ENCODE measurements at places on chromosomes 6 and 20.

- DNase-seq, result no peak
Observed at GRCh38 chr20:48066246-48066645, 281.0 kb upstream of the SULF2 start.

DNA sequence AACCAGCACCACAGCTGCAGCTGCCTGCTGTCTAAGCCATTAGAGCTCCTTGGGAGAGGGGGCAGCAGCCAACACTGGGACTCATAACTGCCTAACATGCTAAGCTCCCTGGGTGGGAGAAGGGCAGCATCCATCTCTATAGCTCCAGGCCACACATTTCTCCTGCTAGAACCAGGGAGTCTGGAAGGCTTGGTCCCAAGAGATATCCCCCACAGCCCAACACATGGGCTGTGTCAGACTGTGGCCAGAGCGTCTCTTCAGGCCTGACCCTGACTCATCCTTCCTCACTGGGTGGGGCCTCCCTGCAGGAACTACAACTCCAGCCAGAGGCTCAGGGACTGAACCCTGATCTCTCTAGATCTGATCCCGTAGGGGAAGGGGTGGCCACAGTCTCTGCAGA is 411.1 kb downstream of the HDGFL1 start:
- DNase-seq, result no peak

- DNase-seq, result no peak
Observed at GRCh38 chr20:52992632-52993031, 20.5 kb downstream of the TSHZ2 start.

- no peak for DNase-seq
Observed at GRCh38 chr6:108464418-108465097, 96.2 kb upstream of the FOXO3 start.

- no peak for DNase-seq
Observed at GRCh38 chr6:107202876-107203468, 87.7 kb upstream of the BEND3 start.

DNA sequence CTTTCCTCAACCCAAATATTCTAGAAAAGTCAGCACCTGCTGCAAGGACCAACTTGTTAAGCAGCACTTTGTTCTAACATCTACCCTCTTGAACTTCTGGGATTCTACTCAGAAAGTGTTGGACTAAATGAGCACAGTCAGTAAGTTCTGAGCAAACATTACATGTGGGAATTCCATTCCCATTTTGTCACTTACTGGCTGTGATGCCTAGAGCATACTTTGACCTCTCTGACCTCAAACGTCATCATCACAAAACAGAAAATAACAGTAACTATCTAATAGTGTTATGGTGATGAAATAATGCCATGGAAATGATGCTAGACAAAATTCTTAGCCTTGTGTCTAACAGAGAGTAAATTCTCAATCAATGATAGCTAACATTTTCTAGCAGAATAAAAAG is 829.4 kb downstream of the EPHA7 start:
- no peak for DNase-seq

DNA sequence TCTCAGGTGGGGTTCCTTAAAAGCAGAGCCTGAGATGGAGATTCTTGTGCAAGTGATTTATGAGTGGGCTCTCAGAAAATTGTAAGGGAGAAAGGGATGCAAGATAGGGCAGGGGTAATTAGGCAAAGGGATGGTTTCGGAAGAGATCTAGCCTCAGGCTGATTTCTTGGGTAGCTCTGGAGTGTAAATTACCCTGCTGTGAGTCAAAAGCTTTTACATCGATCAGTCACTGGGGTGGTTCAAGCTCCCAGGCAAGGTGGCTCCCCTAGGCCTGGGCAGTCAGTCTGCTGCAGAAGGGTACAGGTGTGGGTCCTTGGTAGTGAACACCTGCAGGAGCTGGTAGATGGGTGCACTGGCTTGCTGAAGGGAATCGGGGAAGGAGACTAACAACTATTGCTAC is 11.1 kb upstream of the PM20D2 start:
- no peak for DNase-seq

DNA sequence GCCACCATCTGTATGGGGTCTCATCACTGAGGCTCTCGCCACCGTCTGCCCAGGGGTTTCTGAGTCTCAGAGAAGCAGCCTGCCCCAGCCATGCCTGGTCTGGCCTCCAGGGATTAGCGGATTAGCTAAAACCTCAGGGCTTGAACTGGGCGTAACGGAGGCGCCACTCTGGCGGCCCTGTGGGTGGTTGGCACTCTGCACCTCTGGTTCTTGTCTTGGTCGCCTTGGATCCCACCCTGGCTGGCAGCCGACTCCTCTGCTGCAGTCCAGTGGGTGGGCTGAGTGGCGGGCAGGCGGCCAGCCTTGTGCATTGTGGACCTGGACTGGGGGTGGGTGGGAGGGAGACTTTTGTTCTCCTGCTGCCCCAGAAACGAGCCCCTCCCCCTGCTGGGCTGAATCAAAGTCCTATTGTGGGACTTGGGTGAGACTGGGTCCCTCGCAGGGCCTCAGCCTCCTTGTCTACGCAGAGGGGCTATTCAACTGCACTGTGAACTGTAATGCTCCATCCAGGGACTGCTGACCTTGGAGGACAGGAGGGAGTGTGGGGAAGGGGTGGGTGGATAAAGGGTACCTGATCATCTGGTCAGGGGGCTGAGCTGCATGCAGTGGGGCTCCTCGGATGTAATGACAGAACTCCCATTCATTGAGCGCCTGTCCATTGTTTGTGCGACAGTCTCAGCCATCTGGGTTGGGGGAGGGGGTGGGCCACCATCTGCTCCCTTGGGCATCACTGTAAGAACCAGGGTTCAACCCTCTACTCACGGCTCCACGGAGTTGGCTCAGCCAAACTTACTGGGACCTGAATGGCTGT is 23.9 kb downstream of the SUN5 start:
- DNase-seq, result no peak

DNA sequence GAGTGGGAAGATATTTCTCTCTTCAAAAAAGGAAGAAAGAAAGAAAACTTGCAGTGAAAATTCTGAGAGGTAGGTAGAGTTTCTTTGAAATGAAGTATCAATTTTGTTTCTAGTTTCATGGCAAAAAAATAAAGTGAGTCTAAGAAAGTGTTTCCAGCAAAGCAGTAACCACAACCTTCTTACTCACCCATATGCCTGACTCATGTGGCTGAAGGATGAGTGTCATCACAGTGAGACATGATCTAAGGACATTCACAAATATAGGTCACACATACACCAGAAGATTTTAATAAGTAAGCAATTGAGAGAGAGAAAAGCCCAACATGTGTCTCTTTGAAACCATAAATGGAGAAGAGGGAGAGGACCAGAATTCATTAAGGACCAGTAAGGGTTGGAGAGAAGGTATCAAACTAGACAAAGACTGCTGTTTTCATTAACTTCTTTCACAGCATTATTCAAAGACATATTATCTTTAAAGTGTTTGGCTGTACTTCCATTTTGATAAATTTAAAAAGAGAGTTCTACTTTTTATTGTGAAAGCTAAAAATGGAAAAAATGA is 169.5 kb downstream of the FRK start:
- DNase-seq, result no peak

DNA sequence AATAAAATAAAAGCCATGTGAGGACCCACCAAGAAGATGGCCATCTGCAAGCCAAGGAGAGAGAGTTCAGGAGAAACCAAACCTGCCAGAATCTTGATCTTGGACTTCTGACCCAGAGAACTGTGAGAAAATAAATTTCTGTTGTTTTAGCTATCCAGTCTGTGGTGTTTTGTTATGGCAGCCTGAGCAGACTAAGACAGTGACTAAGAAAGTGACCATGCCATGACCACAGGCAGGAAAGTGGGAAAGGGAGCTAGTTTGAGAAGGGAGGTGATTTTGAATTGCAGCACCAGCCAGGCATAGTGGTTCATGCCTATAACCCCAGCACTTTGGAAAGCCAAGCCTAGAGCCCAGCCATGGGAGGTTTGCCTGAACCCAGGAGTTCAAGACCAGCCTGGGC is 21.9 kb upstream of the C6orf62 start:
- DNase-seq, result no peak

DNA sequence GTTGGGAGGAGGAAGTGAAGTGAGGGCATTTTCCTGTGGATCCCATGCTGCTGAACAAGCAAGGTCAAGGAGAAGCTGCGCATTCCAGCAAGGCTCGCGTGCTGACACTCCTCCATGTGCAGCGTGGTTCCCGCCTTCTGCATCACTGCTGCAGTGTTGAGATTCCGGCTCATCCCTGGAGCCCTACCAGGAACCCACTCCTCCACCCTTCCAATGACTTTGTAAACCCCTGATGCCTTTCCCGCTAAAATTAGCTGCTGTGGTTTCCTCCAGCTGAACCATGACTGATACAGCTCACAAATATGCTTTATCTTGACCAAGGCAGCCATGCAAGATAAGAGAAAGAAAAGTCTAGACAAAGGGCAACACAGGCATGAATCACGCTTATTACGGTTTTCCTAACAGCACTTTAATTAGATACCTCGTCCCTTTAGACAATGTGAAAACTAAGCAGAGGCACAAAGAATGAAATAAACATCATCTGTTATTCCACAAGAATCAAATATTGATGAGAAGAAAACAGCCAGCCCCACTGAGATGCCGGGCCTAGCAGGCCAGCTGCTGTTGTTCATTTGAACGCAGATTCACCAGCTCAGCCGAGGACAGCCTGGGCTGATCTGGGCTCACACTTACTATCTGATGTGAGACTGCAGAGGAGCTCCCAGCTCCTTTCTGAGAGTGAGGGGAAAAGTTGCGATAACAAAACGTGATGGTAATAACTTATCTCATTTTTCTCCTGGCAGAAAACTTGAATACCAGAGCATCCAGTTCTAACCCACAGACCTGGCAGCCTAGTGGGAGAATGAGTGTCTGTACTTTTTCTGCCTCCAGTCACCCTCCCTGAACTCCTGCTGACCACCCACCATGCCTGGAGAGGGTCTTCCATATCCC is 14.2 kb upstream of the BNIP5 start:
- no peak for DNase-seq

GRCh38 chr6:152950240-152950639 is 32.6 kb downstream of the FBXO5 start:
- DNase-seq, result no peak

GRCh38 chr6:149614337-149614736 is 34.2 kb downstream of the KATNA1 start:
- no peak for DNase-seq

DNA sequence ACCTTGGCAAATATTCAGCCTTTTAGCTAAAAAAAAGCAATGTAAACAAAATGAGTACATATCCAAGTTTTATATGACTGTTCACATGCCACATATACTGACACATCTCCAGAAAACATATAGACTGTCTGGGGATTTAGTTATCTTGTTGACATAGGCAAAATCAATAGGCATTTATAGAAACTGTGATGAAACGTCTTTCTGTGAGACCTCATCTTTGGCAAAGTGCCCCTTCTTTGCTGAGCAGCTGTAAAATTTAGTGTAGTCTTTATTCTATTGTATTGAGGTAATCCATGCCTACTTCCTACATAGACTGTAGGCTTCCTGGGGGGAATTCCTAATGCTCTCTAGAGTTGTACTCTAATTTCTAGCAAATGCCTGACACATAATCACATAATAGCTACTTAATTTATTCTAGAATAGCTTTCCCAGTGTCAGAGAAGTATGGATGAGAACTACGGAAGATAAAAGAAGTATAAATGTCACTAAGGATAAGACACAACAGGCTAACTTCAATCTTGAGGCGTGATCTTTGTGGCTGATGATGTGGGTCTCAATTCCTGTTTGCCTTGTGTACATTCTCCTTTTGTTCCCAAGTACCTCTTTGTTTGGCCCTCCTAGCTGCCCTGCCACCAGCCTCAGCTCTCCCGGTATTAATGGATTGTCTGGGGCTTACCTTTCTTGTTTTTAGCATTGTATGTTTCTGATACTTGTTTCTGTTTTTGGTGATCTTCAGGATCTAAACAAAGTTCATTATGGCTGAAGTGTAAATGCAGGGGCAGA is 30.6 kb downstream of the PTCHD4 start:
- DNase-seq, result no peak

DNA sequence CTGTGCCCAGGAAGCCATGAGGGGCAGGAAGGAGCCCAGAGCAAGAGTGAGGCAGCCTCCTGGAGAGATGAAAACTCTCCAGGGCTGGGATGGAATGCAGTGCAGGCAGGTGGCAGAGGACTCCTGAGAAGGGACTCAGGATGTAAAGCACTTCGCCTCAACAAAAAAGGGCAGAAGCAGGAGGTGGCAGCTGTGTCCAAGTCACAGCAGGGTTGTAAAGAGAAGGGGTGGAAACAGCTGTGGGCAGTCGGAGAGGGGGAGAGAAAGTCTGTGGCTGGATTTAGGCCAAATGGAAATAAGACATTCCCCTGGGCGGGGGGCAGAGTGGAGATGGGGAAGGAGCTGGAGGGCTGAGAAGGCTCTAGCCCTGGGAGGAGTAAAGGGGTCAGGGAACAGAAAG is 34.9 kb downstream of the CYP21A2 start:
- no peak for DNase-seq

- DNase-seq, result no peak
Observed at GRCh38 chr20:7272512-7272911, 505.0 kb downstream of the BMP2 start.

GRCh38 chr6:41634657-41635056 is 3.6 kb upstream of the MDFI start:
- no peak for DNase-seq

- DNase-seq, result no peak
Observed at GRCh38 chr20:51553897-51554486, 11.5 kb upstream of the NFATC2 start.

DNA sequence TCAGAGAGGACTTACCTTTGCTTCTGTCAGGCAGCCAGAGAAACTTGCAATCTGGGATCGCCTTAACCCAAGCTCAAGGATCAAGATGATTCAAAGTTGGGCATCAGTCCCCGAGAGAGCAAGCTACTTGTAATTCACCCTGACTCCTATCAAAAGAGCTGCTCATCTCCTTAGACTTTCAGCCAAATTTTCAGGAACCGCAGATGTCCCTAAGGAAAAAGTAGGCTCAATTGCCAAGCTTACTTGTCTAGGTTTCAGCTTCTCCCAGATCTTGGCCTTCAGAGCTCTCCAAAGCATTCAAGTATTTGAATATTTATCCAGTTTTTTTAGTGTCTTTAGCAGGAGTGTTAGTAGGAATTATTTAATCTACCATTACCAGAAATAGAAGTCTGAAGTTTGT is 434.1 kb upstream of the MMS22L start:
- DNase-seq, result no peak

GRCh38 chr20:3782597-3782996 is 1.3 kb upstream of the SPEF1 start:
- DNase-seq, result no peak

GRCh38 chr6:73769976-73770375 is 74.0 kb downstream of the CD109 start:
- no peak for DNase-seq

- DNase-seq, result no peak
Observed at GRCh38 chr20:37413379-37413778, 67.4 kb downstream of the SRC start.

- no peak for DNase-seq
Observed at GRCh38 chr20:25508083-25508770, 77.1 kb downstream of the NINL start.

DNA sequence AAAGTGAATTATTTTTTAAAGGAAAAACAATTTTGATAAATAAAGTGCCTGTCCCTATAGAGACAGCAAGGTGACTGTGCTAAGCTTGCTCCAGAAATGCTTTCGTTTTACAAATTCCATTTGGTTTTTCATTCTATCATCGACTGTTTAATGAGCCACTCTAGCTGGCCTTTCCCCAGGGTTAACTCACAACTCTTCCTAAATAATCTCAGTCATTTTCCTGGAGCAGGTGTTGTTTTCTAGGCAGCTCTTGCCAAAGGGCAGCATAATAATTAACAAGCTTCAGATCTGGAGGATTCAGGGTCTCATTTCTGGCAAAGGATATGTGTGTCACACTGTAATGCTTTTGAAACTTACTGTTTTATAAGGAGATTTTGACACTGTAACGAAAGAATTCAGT is 184.2 kb downstream of the KHDC1L start:
- DNase-seq, result no peak

GRCh38 chr6:100212131-100212530 is 218.1 kb upstream of the MCHR2 start:
- DNase-seq, result no peak
